ENCODE measurements at places on chromosomes 6 and 20.

DNA sequence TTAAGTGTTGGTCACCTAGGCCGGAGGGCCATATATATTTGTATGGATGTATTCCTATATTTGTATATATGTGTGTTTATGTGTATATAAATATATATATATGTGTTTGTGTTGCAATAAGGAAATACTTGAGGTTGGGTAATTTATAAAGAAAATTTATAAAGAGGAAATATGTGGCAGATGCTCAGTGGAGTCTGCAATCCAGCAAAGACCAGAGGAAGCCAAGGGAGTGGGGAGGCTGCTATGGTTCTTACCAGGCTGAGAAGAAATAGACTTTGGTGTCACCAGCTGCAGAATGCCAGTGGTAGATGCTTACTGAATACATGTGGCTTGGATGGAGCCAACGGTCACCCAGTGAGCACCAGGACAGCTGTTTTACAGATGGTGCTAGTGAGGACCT, 97.4 kb upstream of the ELOVL5 start:
- no peak for DNase-seq

DNA sequence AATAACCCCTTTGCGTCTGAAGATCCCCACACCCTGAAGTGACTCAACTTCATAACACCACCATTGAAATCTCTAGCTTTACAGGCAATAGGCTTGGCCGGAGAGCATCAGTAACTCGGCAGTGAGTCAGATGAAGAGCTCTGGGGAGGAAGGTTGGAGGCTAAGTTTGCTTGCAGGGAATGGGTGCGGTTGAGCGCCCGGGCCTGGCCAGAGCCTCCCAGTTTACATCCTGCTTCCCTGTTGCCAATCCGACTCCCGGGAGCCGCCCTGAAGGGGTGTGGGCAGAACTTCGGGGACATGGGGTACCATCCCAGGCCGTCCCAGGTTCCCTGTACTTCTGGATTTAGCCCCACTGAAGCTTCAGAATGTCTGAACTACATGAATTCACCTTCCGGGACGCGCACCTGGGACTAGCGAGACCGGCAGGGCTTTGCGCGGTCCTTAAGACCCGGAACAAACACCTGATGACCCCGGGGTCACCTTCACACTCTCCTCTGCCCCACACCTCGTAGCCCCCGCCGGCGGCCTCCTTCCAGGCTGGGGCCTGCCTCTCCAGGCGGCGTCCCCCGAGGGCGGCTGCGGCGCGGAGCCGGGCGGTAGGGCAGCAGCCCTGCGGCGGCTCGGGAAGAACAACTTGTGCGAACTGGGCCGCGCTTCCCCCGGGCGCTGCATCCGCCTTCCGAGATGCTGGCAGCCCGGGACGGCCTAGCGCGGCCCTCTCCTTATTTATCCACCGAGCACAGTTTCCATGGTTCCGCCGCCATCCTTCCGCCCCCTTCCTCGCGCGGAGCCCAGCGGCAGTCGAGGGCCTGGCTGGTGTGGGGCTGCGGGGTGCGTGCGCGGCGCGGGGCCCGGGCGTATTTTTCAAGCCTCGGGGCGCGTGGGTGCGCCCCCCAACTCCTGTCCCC, 56.6 kb upstream of the RREB1 start:
- DNase-seq: no peak

DNA sequence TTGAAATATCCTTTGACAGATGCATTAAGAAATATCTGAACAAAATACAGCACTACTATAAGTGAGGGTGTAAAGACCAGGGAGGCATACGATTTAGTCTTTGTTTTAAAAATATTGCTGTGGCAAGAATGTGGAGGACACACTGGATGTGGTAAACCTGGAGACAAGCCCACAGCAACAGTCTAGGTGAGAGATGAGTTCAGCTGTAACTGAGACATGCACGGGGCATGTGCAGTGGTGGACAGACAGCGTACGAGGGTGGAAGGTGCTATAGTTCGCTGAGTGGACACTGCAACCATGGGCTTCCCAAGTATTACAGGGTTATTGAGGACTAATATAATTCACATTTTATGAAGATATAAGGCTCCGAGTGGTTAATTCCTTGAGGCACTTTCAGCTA, 1.8 kb downstream of the NANP start:
- no peak for DNase-seq

- no peak for DNase-seq
Observed at GRCh38 chr6:71404145-71404966, 115.7 kb downstream of the OGFRL1 start.

DNA sequence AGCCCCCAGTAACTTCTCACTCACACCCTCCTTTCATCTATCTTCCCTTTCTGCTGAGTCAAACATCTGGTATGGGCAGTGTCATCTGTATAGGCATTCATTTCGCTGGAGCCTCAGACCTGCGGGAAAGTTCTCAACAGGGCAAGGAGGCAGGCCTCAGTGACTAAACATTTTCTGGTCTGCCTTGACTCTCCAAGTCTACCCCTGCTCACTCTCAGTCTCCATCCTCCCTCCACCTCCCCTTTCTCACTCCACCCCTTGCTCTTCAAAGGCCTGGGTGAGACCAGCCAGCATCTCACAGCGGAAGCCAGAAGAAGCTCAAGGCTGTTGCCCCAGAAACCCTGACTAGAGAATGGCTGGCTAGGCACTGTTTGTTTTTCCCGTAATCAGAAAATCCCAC, 105.0 kb upstream of the BEND6 start:
- DNase-seq: no peak

GRCh38 chr6:137150072-137150471, 23.4 kb downstream of the IL22RA2 start:
- DNase-seq: no peak

GRCh38 chr20:19866070-19866469, 108.0 kb downstream of the RIN2 start:
- no peak for DNase-seq

DNA sequence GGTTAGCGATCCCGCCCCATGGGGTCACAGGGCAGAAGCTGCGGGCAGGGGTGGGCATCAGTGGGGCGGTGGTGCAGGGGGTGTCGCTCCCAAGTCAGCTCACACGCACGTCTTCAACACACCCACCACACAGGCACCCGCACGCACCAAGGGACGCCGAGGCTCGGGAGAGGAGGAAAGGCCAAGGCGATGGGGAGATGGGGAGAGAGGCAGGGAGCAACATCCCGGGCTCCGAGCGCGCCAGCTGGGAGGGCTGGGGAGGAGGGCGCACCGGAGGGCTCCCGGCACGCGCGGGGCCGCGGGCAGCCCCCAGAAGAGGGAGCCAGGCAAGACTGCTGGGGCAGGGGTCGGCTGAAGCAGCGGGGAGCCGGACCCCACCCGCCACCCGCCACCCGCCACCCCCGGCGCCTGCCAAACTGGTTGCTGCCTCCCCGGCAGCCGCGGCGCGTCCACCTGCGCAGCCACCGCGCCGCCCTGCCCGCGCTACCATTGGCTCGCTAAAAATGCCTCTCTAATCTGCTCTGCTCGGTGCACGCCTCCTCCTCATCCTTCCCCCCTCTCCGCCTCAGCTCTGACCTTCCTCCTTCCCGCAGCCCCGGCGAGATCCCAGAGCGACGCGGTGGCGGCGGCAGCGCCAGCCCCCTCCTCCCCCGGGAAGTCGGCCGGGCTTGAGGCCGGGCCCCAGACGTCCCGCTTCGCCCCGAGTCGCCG, at the start of gene PACSIN1:
TSS of gene PACSIN1 (plus strand) at position 546 of the 711 bp plus-strand sequence. CDS start 60,230 bp downstream, outside the sequence.
- no peak for DNase-seq

- no peak for DNase-seq
Observed at GRCh38 chr20:61673152-61673847, 392.4 kb downstream of the TAF4 start.

DNA sequence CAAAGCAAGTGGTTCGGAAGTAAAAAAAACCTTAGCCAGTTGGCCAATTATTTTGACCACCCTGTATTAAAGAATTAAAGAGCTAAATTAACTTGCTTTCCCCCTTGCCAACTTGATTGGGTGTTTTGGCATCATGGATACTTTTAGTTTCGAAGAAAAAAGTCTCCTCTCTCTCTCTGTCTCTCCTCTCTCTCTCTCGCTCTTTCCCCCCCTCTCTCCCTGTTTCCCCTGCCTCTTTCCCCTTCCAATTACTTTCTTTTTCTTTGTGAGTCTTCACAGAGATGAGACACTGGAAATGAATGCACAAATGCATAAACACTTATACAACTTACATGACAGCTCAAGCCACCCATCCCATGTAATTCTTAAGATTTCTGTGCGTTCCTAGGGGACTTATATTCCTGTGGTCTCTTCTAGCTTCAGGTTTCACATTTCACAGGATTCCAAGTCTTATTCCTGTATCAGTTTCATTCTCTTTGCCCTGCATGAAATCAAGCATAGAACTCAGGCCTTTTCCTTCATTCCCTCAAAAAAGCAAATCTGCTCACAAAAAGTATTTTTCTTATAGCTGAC, 32.9 kb upstream of the EYA4 start:
- DNase-seq: no peak

- DNase-seq: no peak
Observed at GRCh38 chr6:56046576-56046975, 171.2 kb upstream of the BMP5 start.

DNA sequence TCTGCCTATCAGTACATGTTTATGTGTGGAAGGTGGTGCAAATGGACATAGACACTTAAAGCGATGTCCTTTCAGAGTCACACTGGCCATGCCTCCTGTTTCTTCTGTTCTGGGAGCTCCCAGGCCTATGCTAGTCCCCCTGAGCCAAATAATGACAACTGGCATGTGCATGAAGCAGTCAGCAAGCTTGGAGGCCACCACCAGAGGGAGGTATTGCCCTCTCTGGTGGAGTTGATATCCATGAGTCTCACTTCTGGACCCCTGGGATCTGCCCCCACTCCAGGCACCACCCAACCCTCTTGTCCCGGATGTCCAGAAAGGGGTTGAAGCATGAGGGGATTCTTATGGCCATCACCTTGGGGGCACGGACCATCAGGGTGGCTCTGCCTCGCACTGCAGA, 172.2 kb downstream of the AIG1 start:
- no peak for DNase-seq

DNA sequence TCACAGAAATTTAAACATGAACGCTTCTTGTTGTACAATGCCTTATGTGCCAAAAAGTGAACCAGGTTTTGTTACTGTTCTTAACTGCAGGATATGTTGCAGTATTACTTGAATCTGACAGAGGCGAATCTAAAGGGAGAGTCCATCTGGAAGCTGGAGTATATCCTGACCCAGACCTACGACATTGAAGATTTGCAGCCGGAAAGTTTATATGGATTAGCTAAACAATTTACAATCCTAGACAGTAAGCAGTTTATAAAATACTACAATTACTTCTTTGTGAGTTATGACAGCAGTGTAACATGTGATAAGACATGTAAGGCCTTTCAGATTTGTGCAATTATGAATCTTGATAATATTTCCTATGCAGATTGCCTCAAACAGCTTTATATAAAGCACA, 19.9 kb downstream of the SMPDL3A start:
- no peak for DNase-seq

- DNase-seq: no peak
Observed at GRCh38 chr6:912871-913835, 220.2 kb upstream of the EXOC2 start.

DNA sequence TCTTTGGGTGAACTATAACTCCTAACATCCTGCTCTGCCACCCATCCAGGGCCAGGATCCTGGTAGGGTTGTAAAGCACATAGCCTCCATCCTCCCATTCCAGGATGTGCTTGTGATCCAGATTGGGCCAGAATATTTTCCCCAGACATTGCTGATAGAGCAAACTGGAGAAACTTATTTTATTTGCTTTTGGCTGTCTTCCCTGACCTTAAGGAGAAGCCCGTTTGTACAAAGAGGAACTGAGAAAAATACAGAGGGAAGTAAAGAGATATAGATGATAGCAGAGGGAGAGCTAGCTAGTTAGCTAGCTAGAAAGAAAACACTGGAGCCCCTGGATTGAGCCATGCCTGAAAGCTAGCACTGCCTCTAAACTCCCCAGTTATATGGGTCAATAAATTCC, 9.0 kb upstream of the HDAC2 start:
- DNase-seq: no peak

DNA sequence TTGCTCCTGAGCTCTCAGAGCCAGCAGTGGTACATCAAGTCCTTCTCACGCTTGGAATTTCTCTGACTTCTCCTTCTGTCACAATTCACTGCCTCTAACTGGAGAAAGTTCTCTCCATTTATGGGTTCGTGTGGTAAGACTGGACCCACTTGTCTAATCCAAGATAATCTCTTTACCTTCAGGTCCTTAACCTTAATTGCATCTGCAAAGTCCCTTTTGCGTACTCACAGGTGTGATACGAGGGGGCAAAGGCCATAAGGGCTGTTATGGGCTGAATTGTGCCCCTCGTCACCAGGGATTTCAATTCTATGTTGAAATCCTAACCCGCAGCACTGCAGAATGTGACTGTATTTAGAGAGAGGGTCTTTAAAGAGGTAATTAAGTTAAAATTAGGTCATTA, 27.5 kb upstream of the TBC1D22B start:
- DNase-seq: no peak

- no peak for DNase-seq
Observed at GRCh38 chr6:2971420-2972218, at the start of gene SERPINB6. Gene SERPINB6, minus strand, starts transcription at chr6:2971567. Its CDS starts 12,235 bp downstream, at chr6:2959332.

DNA sequence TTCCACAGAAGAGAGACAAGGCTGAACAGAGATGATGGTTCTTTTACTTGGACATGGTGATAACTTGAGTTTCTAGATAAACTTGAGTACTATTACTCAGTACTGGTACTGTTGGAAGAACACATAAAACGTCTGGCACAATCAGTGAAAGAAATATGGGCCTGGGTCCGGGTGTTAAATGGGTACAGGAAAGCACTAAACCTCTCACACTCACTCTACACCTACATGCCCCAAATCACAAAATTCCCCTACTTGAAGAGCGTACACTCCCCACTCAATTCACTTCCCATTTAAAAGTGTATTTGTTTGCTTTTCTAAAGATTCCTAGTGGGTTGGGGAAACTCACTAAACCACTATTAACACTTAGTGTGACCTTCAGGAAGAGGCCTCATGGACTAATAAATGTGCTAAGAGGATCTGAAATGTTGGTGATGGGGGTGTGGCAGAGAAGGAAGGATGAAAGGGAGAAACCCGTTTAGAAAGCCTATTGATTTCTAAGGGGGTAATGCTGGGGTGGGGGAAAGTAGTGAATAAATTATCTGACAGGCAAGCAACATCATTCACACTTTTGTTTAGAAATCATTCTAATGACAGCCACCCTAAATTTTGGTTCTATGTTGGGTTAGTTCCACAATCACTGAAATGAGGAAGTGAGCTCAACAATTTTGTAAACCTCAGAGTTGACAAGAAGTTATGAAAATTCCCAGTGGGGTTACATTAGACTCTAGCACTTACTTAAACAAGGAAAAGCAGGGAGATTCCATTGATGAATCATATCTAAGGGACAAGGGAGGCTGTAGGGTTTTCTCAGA, 222.6 kb upstream of the MARCKS start:
- no peak for DNase-seq

Data from stimulated activated CD8-positive, alpha-beta memory T cell treated with anti-CD3 and anti-CD28 coated beads, Interleukin-15, amount 100 ng/mL, for 4 hours (primary cell).